ENCODE measurements at places on chromosomes 2 and 18.

- no peak for DNase-seq
These were observed 8.7 kb downstream of the SP140 start for GRCh38 chr2:230234122-230234722.

DNA sequence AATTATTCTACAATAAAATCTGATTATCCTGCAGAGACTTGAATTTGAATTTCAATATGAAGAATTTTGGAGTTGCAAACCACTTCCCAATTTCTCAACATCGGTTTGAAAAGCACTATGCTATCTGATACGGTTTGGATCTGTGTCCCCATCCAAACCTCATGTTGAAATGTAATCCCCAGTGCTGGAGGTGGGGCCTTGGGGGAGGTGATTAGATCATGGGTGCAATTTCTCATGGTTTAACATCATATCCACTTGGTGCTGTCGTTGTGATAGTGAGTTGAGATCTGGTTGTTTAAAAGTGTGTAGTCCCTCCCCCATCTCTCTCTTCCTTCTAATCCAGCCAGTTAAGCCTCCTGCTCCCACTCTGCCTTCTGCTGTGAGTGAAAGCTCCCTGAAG, 205.7 kb downstream of the NBAS start:
- DNase-seq = no peak

GRCh38 chr2:503288-503999, 173.8 kb downstream of the TMEM18 start:
- DNase-seq = no peak

DNA sequence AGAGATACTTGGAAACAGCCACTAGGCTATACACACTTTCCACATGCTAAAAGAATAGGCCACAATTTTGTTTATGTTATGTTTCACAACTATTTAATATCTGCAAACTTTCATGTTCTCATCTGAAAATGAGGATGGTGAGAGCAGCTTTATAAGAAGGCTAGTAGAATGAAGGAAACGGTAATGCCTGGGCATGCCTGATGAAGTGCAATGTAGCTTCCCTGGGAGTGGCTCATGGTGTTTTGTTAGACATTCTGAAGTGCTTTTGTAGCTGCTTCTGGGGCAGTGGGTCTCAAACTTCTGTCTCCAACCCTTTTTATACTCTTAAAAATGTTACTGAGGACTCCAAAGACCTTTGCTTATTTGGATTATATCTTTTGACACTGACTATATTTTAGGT, 193.3 kb upstream of the VWC2L start:
- DNase-seq = no peak

DNA sequence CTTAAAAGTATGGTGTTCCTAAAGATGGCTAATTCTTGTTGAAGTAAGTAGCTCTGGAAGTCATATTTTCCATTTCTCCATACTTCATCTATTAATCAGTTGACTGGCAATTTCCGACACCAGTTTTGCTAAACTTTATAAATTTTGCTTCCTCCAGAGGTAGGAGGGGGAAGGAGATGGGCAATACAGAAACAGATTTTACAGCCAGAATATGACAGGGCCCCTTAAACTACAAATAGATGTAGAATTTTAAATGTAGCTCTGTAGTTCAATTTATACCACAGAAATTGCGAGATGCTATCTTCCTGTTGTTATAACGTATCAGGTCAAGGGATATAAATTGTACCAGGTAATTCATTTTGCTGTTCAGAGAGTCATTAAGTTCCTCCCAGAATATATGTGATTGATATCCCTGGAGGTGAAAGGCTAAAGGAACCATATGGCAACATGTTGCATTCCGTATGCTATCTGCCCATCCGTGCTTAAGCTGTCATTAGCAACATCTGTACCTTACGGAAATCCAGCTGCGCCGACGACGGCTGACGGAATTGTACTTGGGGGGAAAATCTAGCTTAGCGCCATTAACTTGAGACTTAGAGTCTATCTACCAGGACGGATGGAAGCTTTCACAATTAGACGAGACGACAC, 8.4 kb upstream of the NR4A2 start:
- DNase-seq = no peak

GRCh38 chr2:18599509-18600254, 10.3 kb upstream of the NT5C1B start:
- DNase-seq = no peak

DNA sequence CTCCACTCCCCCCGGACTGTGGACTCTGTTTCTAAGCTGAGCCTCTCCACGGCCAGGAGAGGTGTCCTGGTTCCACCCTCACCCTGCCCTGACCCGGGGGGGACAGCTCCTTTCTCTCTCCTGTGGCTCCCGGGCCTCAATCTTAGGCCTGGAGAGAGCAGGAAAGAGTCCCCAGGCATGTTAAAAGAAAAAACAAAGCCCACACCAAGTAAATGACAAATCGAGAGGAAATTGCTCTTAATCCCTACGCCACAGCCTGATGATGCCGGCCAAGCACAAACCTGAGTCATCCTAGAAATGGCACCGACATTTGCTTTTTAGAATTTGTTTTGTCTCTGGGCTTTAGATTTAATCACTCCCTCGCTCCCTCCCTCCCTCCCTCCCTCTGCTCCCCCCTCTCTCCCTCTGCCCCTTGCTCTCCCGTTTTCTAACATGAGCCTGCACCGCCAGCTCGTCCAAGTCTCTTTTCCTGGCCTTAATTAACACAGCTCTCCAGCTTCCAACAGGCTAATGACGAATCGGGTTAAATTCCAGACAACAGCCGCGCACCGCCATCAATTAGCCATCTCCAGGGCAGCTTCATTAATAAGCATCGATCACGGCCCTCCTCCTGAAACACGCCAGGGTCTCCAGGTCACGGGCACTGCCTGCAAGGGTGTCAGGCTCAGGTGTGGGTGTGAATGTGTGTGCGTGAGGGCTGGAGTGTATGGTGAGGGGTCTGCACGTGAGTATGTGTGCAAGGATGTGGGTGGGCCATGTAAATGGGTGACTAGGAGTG, 230.8 kb downstream of the CELF4 start:
- no peak for DNase-seq

- no peak for DNase-seq
These were observed 9.0 kb downstream of the STK25 start for GRCh38 chr2:241499146-241499965.

GRCh38 chr2:173355866-173356508, 1.3 kb downstream of the CDCA7 start:
- no peak for DNase-seq

DNA sequence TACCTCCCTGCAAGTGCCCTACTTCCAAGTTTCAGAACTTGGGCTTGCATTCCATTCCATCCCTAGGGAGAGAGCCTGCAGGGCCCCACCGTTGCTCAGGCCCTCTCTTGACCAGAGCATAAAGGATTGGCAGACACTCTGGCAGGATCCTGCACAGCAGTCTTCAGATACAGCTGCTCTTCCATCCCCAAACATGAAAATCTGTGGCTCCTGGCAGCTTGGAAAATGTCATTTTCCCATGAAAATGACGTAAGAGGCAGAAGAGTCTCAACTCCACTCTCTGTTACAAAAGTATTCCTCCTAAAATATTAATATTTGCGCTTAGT, 162.6 kb downstream of the GFPT1 start:
- DNase-seq = no peak

DNA sequence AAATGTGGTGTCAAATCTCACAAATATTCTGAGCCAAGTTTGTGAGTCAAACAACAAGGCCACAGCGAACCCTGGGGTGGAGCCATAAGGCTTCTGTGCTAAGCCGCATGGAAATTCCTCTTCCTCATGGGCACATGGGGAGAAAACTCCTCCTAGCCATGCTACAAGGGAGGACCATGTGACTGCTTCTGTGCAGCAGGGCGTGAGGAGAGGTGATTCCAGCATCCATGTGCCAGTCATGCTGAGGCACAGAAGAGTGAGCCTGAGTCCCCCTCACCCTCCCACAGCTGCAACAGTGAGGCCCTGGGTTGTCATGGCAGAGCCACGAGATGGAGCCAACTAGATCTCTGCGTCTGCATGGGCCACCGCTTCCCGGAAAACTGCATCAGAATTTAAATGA, 488.8 kb upstream of the RAB6C start:
- no peak for DNase-seq

DNA sequence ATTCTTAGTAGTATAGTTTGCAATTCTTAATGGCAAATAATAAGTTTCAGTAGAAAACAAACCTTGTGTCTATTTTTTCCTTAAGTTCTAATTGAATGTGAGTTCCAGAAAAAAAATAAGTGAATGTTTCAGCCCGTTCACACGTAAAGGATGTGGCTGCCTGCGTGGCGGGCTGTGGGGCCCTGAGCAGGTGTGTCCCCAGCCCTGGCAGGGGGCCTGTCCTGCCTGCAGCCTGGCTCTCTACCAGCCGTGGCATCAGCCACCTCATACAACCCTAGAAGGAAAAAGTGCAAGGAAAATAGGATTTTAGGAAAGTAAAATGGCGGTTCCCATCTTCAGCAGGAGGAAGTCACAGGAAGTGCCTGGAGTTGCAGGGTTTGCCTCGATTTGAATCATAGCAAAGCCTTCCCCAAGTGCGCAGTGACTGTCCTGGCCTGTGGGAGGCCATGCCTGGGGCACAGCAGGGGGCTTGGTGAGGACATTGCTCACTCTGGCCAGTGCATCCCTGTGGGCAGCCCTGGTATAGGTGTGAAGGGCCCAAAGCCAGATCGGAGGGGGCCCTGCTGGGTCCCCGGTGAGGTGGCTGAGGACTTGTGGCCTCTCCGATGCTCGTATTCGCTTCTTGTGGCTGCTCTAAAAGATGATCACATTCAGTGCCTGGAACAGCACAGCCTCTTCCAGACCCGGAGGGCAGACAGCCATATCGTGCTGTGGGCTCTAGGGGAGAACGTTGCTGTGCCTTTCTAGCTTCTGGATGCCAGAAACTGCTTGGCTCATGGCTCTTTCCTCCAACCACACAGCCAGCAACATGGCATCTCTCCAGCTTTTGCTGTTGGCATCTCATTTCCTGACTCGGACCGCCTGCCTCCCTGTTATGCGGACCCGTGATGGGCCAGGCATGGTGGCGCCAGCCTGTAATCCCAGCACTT, 12.6 kb downstream of the DTYMK start:
- DNase-seq = no peak

- no peak for DNase-seq
These were observed 70.8 kb downstream of the FIGN start for GRCh38 chr2:163665051-163665450.

DNA sequence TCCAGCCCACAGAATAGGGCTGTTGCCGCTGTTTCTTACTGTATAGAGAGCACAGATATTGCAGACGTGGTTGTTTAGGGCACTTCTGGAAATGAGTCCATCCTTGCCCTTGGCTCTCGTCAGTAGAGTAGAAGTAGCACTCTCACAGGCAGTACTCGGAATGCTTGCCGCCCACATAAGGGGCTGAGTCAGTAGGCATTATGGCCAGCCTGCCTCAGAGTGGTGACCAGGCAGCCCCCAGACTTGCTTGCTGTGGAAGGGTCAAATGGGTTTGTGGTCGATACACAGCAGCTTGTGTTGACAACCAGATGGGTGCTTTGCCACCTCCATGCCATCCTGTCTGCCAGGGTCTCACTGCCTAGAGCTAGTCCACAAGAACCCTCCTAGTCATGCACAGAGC, 38.7 kb downstream of the PLEKHB2 start:
- DNase-seq = no peak

DNA sequence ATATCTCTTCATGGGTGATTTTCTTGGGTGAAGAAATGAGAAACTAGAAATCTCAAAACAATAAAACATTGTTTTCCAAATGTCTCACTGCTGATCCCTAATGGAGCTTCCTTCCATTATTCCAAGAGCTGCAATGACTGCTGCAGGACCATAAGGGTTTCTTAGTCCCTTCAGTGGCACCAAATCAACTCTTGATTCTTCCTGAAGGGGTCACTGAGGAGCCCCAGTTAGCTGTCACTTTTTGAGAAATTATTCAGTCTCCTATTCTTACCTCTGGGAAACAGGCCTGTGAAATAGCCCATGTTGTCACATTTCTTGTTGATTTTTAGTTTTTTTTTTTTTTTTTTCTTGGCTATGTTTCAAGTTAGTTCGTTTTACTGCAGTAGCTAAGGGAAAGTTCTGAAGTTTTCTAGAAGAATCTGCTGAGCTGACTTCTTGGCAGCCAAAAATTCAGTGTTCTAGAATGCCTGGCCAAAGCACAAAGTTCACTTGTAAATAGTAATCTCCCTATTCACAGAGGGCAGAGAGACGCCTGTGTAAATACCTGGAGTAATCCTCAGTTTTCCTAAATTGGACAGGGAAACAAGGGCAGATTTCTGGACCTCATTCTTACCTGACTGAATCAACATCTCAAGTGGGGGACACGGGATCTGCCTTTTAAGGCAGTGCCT, 480.0 kb downstream of the RIT2 start:
- DNase-seq = no peak

- DNase-seq = no peak
These were observed 175.3 kb downstream of the RPIA start for GRCh38 chr2:88866756-88867155.

GRCh38 chr2:176461809-176462670, 192.8 kb downstream of the MTX2 start:
- no peak for DNase-seq

DNA sequence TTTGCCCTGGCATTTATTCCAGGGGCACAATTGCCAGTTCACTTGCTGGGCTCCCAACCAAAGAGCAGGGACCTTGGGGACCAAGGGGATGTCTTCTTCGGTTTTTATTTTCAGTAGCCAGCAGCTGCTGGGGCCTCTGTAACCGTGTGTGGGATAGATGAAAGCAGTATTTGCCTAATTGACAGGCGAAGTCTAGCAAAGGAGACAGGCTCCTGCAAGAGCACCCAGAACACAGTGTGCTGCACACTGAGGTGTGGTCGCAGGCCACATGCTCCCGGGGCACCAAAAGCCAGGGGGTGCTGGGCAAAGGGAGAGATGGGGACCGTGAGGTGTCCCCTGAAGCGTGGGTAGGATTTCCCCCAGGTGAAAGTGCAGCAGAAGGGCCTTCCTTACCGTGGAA, 5.3 kb downstream of the SAG start:
- no peak for DNase-seq

DNA sequence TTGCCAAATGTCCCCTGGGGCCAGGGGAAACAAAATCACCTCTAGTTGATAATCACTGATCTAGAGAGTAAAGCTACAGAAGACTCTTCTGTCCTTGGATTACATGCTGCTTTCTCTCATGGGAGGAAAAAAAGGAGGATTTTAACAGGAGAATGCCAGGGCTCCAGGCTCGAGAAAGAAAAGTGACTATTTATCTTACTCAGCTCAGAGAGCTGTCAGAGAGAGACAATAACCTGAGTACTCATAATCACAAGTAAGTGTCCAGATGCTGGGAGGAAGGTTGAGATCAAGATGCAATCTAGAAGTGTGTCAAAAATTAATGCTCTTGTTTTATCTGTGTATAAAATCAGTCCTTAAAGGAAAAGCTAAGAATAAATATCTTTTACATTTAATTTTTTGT, 133.3 kb downstream of the PTRHD1 start:
- no peak for DNase-seq

DNA sequence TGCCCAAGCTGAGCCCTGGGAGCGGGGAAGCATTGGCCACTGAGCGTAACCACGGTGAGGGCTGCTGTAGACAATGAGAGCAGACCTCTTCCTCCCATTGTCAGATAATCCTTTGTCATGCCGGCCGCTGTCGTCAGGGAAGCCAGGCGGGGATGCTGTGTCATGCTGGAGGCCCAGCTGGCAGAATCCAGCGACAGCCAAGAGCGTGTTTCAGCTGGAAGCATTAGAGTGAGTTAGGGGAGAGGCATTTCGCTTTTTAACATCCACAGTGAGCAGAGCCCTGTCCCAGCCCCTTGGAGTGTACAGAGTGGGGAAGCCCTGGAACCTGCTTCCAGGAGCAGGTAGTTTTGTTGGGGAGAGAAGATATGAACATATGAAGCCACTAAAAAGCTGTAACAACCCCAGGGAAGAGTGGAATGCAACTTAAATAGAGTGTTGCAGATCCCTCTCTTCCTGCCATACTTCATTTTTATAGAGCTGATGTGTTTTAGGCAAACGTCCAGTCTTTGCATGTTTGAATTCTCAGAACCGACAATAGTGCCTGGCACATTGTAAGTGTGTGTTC, 7.0 kb downstream of the CTIF start:
- DNase-seq = no peak

Measured in stimulated activated CD8-positive, alpha-beta memory T cell treated with anti-CD3 and anti-CD28 coated beads, Interleukin-7, amount 100 ng/mL, for 1 hour (primary cell).